ENCODE measurements at places on chromosomes 1 and 21.

- DNase-seq = no peak
Measured at GRCh38 chr1:33821291-33821690, 42.6 kb upstream of the HMGB4 start.

DNA sequence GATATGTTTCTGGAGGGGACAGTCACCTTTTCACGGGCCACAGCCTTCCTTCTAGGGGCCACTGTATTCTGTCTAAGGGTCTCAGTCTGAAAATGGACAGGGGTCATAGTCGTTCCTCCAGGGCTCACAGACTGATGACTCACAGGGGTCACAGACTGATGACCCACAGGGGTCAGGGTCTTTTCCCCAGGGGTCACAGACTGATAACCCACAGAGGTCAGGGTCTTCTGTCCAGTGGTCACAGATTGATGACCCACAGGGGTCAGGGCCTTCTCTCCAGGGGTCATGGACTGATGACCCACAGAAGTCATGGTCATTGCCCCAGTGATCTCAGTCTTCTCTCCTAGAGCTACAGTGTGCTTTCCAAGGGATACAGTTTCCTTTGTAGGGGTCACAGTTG lies 12.8 kb downstream of the OVGP1 start:
- no peak for DNase-seq

- peak; percentile 16 for DNase-seq
Measured at GRCh38 chr21:26887251-26887650, 42.0 kb upstream of the ADAMTS1 start.

DNA sequence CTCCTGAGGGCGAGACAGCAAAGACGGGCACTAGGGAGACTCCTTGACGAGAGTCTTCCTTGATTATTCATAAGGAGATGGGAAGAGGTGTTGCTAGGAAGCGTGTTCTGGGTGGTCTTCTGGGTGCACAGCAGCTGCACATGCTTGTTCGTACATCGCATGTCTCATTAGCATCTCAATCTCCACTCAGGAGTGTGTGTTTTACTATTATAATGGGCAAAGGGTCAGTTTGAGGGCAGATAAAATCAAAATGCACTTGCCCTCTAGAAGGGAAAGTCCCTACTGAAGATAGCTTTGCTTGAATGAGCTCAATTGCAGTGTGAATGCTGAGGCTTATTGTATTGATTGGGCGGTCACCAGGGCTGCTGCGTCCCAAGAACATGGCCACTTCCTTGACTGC lies 50.2 kb upstream of the SCCPDH start:
- DNase-seq = no peak

DNA sequence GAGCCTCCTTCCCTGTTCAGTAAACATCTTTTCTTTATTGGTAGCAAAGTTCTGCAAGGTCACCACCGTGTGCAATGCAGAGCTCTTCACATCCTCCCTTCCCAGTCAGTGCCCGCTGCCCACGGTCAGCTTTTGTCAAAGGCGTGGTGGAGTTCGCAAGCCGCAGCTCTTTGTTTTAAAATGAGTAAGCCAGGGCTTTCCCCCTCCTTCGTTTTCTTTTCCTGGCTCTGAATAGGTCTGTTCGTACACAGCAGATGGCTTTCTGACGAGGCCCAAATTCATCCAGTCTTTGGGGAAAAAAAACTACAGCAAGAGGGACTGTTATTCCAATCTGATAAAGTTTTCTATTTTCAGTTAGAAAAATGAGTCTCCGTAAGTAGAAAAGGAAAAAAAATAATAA lies 153.2 kb downstream of the LRIG2 start:
- peak; percentile 49 for DNase-seq

DNA sequence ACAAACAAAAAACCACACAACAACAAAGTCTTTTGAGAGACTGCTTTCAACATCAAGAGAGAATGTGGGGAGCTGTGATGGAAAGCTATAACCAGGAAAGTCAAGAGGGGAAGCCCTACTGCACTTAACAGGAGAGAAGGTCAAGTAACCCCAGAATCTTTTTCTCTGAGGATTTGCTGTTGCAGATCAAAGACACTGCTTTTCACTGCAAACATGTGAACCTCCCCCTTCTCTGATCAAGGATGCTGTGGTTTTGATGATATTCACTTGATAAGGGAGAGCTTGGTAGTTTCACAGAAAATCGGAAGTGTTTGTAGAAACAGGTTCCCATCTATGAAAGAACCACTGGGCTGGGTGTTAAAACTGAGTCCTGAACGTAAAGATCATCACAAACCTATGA lies 4.8 kb downstream of the ETV3 start:
- no peak for DNase-seq

DNA sequence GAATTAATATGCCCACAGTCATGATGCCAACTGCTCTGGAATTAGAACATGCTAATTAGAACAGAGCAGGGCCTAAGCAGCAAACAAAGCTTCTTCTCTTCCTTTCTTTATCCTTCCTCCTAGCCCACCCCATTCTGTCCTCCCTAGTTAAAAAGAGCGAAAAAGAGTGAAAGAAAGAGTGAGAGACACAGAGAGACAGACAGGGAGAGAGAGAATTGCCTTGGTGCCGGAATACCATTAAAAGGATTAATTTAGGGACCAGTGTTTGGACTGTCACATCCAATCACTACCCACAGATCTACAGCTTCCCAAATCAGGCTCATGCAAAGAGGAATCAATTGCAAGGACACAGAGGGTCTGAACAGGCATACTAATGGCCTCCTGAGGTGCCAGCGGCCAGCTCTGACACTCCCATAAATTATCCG lies 7.0 kb downstream of the ERI3 start:
- DNase-seq = no peak

Measured in cardiac fibroblast (primary cell).